ENCODE measurements at places on chromosomes 12 and 14. TPM values are rescaled to one million over a fixed set of nuclear protein-coding genes. Genes with fewer than 3 reads are reported as not detected.

RGS6 gene
- total RNA-seq = not detected

KLRB1 gene
- not detected for total RNA-seq

GPR135 gene
- total RNA-seq = 2.8 TPM

CRIP1 gene
- 15.2 TPM for total RNA-seq

VRTN gene
- total RNA-seq = not detected

KLHL33 gene
- total RNA-seq = 0.25 TPM

LMNTD1 gene
- not detected for total RNA-seq

SIX6 gene
- not detected for total RNA-seq

TAS2R46 gene
- total RNA-seq = not detected

CLMN gene
- total RNA-seq = 5.3 TPM

LRTM2 gene
- total RNA-seq = not detected

HOXC11 gene
- 1.3 TPM for total RNA-seq

KRT86 gene
- 0.16 TPM for total RNA-seq

CCDC175 gene
- not detected for total RNA-seq

TMEM63C gene
- 1.8 TPM for total RNA-seq

SERPINA1 gene
- 10.3 TPM for total RNA-seq

AQP6 gene
- total RNA-seq = under 0.01 TPM

RTL1 gene
- total RNA-seq = under 0.01 TPM

SMOC1 gene
- 0.13 TPM for total RNA-seq

NUP37 gene
- total RNA-seq = 22.1 TPM

ING4 gene
- 14.5 TPM for total RNA-seq

CELA1 gene
- not detected for total RNA-seq

DDN gene
- 0.16 TPM for total RNA-seq

HRK gene
- total RNA-seq = under 0.01 TPM

OTX2 gene
- total RNA-seq = not detected

DPF3 gene
- total RNA-seq = 2.0 TPM

GPX2 gene
- not detected for total RNA-seq

RPL10L gene
- total RNA-seq = not detected

Measured in mesangial cell (primary cell).